Ammon's horn (tissue), 1 donor: ENCODE measurements at places on chromosomes 3 and 15.

DNA sequence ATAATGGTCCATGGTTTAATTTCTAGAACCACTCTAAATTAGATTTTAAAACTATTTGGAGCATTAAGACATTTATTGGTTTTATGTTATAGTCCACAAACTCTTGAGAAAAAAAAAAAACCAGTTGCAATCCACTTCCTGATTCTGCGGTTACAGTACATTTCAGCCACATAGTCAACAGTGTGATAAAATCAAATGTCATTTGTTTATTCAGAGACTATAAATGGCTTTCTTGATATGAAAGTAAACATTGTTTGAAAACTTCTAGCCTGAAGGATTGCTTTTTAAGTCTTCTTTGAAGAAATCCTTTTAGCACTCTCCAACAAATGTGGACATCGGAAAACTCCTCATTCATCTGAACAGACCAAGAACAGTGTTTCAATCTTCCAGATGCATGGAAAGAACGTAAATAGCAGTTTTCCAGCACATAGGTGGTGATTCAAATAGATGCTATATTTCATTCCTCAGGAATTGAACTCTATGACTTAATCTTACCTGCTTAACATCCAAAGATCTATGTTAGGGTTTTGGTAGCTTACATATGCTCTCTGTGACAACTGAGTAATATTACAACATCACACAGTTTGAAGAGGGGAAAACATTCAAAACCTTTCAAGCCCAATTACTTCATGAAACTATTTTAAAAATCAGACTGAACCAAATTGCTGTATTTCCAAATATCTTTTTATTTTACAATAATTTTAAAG, 87.8 kb upstream of the UBE2E2 start:
- DNase-seq, result no peak

- DNase-seq, result no peak
Measured at GRCh38 chr3:191987831-191988350, 526.9 kb downstream of the PYDC2 start.

DNA sequence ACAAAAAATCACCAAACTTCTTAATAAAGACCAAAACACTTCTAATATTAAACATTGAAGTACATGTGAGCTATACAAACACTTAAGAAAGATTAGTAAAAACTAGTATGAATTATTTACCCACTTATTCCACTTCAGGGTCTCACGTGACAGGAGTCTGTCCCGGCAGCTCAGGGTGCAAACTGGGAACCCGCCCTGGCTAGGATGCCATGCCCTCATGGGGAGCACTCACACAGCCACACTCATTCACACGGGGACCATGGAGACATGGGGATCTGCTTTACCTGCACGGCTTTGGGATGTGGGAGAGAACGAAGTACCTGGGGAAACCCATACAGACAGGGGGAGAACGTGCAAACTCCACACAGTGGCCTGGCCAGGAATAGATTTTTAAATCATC, 179.3 kb upstream of the UBE3A start:
- no peak for DNase-seq

DNA sequence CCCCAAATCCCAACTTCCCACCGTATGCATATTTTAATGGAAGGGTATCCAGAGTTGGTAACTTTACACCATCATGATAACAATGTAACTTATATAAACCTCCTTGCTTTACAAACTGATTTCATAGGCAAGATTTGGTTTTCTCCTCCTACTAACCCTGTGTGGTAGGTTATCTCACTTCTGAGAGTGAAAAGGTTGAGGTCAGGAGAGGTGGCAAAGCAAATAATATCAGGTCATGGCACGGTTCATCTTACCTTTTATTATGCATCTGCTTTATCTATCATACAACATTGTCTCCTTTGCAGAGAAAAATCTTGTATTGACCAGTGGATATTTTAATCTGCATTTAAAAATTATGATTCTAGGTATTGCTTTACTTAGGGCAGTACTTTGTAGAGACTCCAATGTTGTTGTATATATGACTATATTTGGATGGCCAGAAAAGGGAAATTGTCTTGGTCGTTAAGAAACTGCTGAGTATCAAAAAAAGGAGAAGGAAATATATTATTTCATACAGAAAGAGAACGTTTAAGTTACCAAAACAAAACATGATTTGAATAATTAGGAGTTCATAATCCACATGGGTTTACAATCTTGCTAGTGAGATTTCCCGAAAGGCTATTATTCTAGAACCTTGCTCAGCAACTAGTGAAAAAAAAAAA, 30.4 kb downstream of the NFKBIZ start:
- no peak for DNase-seq

DNA sequence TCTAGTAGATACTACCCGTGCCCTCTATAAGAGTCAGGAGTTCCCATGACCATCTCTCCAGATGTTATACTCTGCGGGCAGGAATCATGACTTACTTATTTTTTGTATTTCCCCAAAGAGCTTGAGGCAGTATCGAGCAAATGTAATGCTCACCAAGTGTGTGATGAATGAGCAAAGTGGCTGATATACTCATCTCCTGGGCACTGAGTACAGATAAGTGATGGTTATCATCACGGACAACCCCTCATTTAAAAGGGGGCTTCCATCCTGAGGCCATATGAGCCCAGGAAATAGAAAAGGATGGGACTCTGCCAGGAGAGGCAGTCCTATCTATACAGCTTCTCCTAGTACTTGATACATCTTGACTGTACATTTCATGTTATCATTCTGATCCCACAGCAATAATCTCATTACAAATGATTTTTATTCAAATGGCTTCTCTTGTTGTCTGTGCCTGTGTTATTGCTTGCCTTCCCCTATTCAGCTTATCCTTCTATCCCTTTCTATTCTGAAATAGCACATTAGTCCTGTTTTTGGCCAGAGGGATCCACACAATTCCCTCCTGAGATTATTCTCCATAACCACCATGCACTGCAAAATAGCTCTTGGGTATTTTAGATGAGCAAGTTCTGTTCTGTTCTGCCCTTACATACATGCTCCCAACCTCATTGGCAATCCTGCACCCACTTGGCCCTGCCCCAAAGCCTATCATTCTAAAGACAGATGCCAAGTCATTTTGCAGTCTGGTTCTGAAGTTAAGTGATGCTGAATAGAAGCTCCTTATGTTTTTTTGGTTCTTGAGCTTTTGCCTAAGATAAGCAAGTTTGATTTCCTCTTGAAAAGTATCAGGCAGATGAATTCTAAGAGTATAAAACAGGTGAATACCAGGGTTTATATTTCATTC, 48.0 kb upstream of the MRPL3 start:
- DNase-seq, result no peak

DNA sequence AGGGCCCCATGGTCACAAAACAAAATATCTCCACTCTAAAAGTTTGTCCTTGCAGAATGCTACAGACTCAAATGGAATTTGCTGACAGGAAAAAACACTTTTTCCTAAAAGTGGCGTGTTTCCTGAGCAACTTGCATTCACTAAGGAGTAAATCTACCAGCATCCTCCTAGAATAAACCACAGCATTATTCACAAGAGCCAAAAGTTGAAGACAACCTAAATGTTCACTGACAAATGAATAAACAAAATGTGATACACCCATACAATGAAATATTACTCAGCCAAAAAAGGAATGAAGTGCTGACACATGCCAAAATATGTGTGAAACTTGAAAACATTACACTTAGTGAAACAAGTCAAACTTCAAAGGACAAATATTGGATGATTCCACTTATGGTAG, 28.9 kb downstream of the ITGB5 start:
- DNase-seq, result no peak

GRCh38 chr3:87837076-87837475, 221.7 kb downstream of the CGGBP1 start:
- DNase-seq, result no peak

GRCh38 chr15:25244731-25245585, 193.9 kb downstream of the UBE3A start:
- DNase-seq, result no peak

DNA sequence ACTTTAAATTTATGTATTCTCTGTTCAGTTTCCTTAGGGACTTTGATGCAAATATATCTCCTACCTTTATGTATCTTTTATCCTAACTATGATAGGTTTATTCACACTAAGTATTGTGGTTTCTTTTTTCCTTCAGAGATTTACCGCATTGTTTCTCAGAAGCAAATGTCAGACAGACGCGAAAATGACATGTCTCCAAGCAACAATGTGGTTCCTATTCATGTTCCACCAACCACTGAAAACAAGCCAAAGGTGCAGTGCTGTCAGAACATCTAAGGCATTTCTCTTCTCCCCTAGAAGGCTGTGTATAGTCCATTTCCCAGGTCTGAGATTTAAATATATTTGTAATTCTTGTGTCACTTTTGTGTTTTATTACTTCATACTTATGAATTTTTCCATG, 18.3 kb downstream of the RAB11A start:
- peak; percentile 27 for DNase-seq

- no peak for DNase-seq
Measured at GRCh38 chr3:9414826-9415225, 17.4 kb downstream of the SETD5 start.

DNA sequence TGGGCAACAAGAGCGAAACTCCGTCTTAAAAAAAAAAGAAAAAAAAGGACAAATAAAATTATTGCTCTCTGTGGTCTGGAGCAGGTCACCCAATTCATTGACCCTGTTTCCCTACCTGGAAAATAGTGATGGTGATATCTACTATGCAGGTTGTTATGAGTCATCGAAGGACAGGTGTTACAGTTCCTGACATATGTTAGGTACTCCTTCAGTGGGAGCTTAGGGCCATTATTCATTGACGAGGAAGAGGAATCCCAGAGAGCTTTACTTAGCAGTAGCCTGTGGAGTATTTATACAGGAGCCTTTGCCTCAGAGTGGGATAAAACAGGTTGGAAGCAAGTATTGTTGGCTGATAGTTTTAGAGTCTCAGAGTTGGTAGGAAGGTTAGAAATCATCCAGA, 74.5 kb downstream of the SLC7A14 start:
- no peak for DNase-seq

DNA sequence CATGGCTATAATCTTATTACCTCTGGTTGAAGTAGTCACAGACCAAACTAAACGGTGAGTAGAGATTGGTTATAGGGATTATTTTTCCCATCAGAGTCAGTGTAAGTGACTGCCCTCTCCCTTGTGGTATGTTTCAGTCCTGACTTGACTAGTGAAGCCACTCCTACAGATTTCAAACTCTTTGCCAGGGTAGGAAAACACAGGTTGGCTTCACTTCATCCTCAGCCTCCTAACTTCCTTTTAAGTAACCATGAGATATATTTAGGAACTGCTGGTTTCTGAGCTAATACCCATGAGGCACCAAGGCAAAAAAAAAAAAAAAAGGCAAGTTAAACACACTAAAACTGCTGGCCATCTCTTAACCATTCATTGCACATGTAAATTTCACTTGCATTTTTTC, 349.2 kb upstream of the MCTP2 start:
- no peak for DNase-seq

- peak; percentile 14 for DNase-seq
Measured at GRCh38 chr3:79497447-79498111, 270.2 kb downstream of the ROBO1 start.

GRCh38 chr3:195155570-195156241, 115.3 kb downstream of the XXYLT1 start:
- no peak for DNase-seq

DNA sequence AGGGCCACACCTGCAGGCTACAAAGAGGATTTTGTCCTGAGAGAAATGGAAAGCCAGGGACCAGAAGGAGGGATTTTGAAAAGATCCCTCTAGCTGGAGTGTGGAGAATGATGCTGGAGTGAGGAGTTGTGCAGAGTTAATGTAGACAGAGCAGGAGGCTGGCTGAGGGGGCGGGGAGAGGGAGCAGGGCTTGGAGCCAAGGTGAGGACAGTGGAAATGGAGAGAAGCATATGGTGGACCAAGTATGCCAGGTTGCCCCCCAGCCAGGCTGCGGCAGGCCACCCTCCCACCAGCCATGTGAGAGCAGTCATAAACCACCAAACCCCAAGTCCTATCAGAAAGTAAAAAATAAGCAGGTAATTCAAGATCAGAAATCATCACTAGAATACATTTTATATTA, 14.7 kb downstream of the RARRES1 start:
- no peak for DNase-seq

DNA sequence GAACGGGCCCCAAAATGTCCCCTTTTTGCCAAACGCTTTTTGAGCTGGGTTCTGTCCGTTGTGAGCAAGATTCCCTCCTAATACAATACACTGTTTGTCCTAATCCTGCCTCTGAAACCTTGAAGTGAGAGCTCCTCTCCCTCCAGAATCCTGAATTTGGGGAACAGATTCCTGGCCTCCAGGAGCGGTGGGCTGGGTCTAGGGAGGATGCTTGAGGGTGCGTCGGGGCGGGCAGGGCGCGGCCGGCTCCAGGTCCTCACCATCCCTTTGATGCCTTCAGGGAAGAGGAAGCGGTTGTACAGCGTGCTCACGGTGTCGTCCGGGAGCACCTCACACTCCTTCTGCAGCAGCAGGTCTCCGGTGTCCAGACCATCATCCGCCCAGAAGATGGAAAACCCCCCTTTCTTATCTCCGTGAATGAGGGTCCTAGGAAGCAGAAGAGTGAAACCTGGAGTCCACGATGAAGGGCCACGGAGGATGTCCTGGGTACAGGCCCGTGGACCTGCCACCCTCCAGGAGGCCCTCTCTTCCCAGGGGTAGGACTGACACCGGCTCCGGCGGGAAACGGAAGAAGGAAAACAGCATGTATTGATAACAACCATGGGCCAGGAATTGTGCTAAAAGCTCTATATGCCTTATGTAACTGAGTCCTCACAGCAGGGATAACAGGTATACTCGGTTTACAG, 23.2 kb downstream of the ALDH1L1 start:
- no peak for DNase-seq

- DNase-seq, result no peak
Measured at GRCh38 chr3:31223278-31223677, 309.4 kb upstream of the STT3B start.

- peak; percentile 32 for DNase-seq
Measured at GRCh38 chr3:84978843-84979242, 20.1 kb downstream of the CADM2 start.

GRCh38 chr3:64094713-64095079, 71.4 kb upstream of the PSMD6 start:
- DNase-seq, result no peak

GRCh38 chr3:105944721-105945120, 75.9 kb upstream of the CBLB start:
- DNase-seq, result no peak

GRCh38 chr3:160008961-160009360, 20.3 kb downstream of the IL12A start:
- DNase-seq, result no peak

GRCh38 chr3:10511809-10512494, 6.6 kb upstream of the ATP2B2 start:
- no peak for DNase-seq
